ENCODE measurements at places on chromosomes 16 and 17.
A peak's percentile ranks its signal among the peaks of the same experiment; 100 is the strongest.

GRCh38 chr17:73455050-73455687 lies 143.4 kb upstream of the CDC42EP4 start:
- no peak for DNase-seq

DNA sequence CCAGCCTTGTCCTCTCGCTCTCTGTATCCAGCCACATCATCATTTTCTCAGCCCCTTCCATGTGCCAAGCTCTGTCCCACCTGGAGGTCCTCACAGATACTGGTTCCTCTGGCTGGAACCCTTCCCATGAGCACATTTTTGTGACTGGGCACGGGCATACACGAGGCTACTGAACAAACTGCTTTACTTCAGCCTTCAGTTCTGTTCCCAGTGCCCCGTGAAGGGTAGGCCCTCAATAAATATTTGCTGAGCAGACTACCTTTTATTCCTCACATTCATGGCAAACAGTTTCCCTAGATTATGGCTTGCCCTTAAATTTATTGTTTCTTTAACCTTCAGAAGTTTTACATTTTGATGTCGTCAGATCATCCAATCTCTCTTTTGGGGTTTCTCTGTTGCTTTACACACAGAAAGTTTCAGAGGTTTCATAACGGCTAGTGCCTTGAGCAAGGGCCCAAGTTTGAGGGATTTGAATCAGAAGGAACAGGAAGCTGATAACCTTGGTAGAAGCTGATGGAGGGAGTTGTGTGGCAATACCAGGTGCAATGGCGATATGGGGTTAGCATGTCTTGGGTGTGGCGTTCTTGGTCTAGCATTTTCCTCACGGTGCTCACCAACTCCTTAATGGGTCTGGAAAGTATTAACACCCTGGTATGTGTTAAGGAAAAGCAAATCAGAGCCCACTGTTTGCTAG lies 27.8 kb downstream of the TMEM92 start:
- no peak for DNase-seq

DNA sequence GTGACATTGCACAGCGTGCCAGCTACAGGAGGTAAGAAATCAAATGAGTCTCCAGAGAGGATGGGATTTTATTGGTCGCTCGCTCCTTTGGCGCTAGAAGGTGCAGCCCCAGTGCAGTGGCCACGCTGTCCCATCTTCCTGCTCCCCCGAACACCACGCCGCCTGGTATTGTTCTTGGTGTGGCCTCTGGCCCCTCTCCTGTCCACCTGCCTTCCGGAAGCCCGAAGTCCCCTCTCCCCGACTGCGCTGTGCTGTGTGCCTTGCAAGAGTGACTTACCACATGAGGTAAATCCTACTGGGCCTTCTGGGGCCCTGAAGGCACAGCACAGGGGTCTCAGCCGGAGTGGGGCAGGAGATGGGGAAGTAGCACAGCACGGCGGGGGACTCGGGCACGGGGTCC lies 58.2 kb downstream of the MARCHF10 start:
- DNase-seq = no peak

GRCh38 chr17:47801176-47801765 lies 20.3 kb downstream of the OSBPL7 start:
- DNase-seq = no peak

DNA sequence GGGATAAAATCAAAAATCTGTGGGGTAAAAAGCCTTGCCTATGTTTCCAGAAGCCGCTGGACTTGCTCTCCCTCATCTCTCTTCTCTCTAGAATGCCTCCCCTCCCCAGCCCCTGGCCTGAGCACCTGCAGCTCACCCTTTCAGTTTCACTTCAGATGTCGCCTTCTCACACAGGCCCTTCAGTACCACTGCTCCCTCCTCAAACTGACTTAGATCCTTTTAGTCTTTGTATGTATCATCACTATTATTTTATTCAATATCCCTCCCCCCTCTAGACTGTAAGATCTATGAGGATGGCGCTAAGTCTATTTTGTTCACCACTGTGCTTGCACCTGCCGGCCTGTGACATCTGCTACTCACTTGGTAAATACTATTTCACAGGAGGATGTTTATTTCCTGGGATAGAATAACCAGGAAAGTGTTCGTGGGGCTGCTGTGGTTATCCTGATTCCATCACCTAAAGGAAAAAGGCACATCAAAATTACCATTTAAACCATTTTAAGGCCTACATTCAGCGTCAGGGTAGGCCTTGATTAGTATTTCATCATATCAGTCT lies 122.3 kb downstream of the MRTFB start:
- DNase-seq = no peak

DNA sequence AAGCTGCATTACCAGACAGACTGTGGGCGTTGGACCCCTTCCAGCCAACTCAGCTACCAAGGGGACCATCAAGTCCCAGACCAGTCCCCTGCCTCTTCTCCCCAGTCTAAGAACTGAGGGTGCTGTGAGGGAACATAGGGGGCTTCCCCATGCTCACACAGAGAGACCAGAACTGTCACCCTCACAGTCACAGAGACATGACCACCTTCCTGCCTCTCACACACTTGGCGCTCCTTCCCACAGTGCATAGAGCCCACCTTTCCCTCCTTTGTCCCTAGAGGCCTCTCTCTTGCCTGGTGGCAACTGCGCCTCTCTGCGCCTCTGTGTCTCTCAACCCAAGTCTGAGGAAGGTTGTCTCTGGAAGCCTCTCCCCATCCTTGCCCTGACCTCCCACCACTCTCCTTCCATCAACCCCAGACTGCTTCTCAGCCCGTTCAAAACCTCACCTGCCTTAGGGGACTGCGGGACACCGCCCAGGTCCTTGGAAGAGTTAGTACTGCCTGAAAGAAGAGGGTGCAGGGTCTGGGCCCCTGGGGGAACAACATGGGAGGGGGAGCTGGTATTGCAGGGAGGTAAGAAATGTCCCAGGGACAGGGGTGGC lies 6.1 kb upstream of the LHX1 start:
- no peak for DNase-seq

GRCh38 chr17:20153231-20153630 lies 144.1 kb downstream of the SPECC1 start:
- no peak for DNase-seq

GRCh38 chr17:1315891-1316403 lies 36.5 kb downstream of the TRARG1 start:
- DNase-seq = no peak

GRCh38 chr16:66360624-66361324 lies 5.7 kb upstream of the CDH5 start:
- no peak for DNase-seq

GRCh38 chr16:65494609-65495008 lies 372.7 kb upstream of the CDH11 start:
- DNase-seq = no peak

DNA sequence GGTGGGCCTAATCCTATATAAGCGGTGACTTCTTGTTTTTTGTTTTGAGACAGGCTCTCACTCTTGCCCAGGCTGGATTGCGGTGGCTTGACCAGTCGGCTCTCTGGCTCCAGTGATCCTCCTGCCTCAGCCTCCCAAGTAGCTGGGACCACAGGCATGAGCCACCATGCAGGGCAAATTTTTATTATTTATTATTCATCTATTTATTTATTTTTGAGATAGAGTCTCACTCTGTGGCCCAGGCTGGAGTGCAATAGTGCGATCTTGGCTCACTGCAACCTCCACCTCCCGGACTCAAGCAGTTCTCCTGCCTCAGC lies 4.7 kb upstream of the RNF213 start:
- DNase-seq = no peak

DNA sequence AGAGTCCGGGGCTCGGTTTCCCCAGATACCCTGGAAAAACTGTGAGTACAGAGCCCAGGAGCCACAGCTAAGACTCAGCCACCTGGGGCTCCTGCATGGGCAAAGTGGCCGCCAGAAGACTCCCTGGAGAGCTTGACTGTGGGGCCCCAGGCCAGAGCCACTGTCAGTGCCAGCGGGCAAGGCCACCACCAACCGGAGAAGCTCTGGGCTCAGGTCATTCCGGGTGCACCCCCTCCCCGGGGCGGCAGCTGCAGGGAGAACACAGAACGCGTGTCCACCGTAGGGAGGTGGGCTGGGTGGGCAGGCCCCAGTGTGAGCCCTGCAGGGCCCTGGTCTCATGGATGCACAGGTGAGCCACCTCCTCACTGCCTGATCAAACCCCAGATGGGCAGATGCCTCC lies 22.3 kb upstream of the RBFOX3 start:
- DNase-seq = no peak

- DNase-seq = no peak
Observed at GRCh38 chr16:20873331-20873730, 26.8 kb downstream of the DCUN1D3 start.

- DNase-seq = no peak
Observed at GRCh38 chr17:31738067-31738466, 121.0 kb downstream of the COPRS start.

DNA sequence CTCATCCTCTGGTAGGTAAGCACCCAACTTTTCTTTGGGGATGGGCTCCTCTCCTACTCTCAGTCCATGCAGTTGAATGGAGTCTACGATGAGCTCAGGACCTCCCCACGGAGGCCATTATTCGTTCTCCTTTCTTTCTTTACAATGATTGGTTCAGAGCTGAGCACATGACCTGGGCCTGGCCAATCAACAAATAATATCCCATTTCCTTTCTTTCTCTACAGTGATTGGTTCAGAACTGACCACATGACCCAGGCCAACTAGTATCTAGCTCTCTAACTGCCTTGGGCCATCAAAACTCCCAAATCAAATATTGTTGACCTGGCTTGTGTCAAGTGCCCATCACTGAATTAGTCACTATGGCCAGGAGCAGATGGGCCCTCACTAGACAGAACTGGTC lies 129.2 kb downstream of the USP31 start:
- DNase-seq = no peak

- peak; percentile 31 for DNase-seq
Observed at GRCh38 chr17:18186627-18186982, 3.0 kb downstream of the ALKBH5 start.

DNA sequence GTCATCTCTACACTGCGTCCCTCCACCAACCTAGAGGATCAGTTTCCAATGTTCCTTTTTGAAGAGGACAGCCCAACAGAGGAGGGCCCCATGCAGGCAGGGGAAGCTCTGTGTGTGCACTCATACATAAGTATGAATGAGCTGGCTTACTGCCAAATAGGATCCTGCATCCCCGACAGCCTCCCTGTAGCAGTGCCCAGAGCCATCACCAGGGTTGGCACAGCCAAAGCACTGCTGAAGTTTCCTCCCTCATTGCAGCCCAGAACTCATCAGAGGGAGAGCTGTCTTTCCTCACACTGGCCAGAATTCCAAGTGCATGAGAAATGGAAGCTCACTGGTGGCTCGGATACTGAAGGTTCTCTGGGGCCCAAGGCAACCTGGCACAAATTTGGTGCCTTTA lies 114.4 kb downstream of the ASIC2 start:
- DNase-seq = no peak

- DNase-seq = peak; percentile 41
Observed at GRCh38 chr16:48225456-48225855, 18.6 kb upstream of the LONP2 start.

GRCh38 chr17:14307560-14308024 lies 6.7 kb downstream of the HS3ST3B1 start:
- peak; percentile 93 for DNase-seq

- DNase-seq = no peak
Observed at GRCh38 chr16:86881861-86882273, 303.5 kb downstream of the FOXL1 start.

GRCh38 chr17:4696437-4696805 lies 7.5 kb downstream of the PELP1 start:
- DNase-seq = no peak

DNA sequence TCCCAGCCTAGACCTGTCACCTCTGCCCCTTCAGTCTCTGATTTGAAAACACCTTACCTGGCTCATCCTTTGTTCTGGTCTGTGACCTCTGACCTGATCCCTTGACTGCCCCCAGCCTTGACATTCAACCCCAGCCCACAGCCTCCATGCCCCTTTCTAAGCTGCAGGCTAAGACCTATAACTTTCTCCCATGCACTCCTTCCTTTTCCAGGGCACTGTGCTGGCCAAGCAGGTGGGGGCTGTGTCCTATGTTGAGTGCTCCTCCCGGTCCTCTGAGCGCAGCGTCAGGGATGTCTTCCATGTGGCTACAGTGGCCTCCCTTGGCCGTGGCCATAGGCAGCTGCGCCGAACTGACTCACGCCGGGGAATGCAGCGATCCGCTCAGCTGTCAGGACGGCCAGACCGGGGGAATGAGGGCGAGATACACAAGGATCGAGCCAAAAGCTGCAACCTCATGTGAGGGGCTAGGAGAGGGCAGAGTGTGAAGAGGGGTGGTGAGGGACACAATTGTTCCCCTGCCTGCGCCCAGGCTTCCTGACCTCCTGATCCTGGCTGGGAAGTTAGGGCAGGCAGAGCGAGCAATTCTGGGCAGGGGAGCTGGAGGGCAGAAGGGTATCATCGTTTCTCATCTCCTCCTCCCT lies 3.3 kb downstream of the RND2 start:
- DNase-seq = no peak

DNA sequence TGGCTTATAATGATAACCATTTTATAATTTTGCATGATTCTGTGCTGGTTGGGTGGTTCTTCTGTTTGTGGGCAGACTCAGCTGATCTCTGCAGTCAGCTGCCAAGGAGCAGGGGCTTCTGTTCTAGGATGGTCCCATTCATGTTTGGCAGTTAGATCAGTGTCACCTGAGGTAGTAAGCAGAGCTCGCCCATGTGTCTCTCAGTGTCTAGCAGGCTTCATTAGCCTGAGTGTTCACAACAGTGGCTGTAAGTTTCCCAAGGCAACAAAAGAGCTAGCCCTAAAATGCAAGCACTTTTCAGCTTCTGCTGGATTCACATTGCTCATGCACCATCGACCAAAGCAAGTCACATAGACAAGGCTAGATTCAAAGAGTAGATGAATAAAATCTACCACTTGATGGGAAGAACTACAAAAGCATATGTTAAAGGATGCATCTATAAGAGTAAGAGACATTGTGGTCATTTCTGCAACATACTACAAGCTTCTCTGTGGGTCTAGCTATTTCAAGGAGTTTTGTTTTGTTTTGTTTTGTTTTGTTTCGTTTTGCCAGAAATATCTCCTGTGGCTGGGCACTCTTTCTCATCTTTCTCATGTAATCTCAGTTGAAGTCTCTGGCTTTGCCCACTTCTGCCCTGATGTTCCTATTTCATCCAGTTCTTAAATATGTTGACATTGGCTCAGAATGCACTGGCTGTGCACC lies 180.8 kb downstream of the HS3ST4 start:
- no peak for DNase-seq

- DNase-seq = no peak
Observed at GRCh38 chr16:35752012-35752772, 2292.8 kb downstream of the TP53TG3F start.

DNA sequence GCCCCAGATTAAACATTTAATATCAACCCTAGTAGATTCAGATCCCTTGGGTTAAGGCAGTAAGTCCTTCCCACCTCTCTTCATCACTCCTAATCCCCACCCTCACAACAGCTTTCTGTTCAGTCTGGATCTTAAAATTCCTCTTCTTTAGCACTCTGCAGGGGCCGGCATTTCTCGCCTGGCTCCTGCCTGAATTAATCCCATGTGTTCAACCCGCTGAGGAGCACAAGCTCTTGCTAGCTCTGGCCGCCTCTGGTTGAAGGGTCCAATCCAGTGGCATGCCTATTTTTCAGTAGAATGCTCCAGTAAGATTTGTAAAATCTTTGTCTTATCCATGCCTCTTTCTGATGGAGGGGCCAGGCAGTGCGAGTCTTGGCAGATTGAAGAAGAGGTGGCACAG lies 59.2 kb downstream of the CYB5B start:
- peak; percentile 32 for DNase-seq

All from fibroblast of skin of right biceps (primary cell).